ENCODE measurements at places on chromosomes 16 and 17.

GRCh38 chr17:72931163-72931562 is 161.3 kb downstream of the SLC39A11 start:
- no peak for DNase-seq

DNA sequence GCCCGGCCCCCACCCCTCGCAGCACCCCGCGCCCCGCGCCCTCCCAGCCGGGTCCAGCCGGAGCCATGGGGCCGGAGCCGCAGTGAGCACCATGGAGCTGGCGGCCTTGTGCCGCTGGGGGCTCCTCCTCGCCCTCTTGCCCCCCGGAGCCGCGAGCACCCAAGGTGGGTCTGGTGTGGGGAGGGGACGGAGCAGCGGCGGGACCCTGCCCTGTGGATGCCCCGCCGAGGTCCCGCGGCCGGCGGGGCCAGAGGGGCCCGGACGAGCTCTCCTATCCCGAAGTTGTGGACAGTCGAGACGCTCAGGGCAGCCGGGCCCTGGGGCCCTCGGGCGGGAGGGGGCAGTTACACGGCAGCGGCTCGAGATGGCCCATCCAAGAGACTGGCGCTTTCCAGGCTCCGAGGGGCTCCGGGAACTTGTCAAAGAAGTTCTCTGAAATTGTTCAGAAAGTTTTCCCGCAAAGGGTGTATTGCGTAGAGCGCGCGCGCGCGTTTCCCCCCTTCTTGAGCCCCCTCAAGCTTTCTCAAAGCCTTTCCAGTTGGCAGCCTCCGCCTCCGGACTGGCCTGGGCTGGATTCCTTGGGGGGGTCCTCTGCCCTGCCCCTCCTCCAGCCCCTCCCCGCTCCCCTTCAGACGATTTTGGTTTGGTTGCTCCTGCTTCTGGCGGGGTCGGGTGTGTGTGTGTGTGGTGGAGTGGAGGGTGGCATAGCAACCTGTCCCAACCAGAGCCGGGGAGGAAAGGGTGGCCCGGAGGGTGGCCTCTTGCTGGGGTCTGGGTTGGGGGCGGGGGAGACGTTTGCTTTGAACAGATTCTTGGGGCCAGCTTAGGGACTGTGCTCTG is 504 bp downstream of the ERBB2 start:
- DNase-seq, result peak; percentile 22

- DNase-seq, result no peak
Measured at GRCh38 chr17:30249460-30249859, 14.0 kb upstream of the SLC6A4 start.

GRCh38 chr16:54336631-54337204 is 50.1 kb upstream of the IRX3 start:
- no peak for DNase-seq

DNA sequence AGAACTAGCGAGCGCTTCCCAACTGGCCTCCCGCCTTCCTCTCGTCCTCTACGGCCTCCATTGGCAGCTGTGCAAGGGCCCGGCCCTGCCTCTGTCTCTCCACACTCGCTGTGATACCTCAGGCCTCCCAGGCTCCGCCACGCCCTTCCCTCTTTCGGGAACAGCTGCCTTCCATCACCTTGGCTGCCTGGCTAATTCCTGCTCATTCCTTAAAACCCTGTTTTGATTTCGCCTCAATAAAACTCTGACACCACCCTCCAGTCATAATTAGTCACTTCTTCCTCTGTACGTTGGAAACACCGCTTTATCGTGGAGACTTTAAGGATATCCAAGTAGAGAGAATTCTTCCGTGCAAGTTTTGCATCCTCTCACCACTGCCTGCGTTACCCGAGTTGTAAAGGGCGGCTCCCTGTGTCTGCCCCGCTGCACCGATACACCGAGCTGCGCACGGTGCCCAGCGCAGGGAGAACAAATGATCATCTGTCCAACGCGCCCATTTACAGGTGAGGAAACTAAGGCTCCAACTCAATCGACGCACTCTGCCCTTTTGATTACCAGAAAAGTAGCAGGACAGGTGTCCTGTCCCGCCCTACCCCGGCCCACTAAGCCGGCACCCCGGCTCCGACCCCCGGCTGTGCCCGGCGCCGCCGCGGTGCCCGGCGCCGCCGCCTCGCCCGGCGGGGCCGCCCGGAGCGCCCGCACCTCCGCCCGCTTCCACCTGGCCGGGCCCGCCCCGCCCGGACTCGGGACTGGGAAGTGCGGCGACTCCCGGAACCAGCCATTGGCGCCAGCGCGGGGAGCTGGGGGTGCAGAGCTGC is 139.7 kb downstream of the SEC14L1 start:
- no peak for DNase-seq

GRCh38 chr16:24524855-24525677 is 14.3 kb upstream of the RBBP6 start:
- DNase-seq, result peak; percentile 42

GRCh38 chr16:21083729-21084268 is 66.8 kb downstream of the DNAH3 start:
- DNase-seq, result peak; percentile 66

DNA sequence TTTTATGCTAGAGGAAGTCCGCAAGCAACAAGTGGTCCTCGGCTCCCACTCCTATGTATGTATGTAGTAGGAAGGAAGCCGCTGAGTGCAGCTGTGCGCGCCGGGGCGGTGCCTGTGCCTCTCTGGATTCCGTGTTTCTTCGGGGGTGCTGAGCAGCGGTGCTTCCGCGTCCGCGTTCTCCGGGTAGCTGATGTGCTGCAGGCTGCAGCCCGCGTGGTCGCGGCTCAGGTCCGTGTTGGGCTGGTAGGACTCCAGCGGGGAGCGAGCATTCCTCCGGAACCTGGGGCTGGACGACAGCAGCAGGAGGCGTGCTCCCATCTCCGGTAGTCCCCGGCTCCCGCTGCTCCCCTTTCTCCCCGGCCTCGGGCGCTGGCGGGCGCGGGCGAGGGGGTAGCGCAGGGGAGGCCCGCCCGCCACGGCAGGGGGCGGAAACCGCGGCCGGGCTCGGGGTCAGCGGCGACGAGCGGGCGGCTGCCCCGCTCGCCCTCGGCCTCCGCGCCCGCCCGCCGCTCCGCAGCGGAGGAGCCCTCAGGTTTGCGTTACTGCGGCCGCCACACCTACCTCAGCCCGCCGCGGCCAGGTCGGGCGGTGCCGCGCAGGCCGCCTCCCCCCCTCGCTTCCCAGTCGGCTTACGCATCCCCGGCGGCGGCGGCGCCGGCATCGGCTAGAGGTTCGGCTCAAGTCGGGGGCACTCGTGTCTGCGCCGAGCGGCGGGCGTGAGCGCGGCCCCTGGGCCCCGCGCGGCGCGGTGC is 487 bp downstream of the C17orf67 start:
- peak; percentile 58 for DNase-seq

DNA sequence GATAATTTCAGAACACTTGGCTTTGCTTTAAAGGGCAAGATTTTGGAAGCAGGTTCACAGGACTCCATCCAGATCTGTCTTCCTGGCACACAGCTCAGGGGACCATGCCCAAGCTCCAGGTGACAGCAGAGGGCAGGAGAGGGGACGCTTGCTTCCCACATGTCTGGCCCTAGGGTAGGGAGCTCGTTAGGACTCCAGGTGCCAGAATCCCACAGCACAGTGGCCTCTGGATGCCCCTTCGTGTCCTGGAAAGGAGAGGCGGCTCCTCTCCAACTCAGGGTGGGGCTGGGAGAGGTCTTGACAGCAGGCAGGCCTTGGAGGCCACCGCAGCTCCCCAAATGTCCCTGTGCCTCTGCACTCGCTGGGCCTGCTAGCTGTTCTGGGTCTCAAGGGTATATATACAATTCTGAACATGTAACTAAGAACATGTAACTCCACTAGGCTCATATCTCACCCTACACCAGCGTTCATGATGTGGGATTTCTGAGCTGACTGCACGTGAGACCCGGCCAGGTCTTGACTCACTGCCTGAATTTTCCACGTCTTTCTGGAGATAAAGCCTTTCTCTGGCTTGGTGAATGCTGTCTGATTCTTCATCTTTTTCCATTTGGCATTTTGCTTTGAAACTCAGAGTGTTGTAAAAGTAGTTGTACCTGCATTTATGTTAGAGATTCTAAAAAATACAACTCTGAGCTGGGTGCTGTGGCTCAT is 52.8 kb downstream of the MARCHF10 start:
- no peak for DNase-seq

DNA sequence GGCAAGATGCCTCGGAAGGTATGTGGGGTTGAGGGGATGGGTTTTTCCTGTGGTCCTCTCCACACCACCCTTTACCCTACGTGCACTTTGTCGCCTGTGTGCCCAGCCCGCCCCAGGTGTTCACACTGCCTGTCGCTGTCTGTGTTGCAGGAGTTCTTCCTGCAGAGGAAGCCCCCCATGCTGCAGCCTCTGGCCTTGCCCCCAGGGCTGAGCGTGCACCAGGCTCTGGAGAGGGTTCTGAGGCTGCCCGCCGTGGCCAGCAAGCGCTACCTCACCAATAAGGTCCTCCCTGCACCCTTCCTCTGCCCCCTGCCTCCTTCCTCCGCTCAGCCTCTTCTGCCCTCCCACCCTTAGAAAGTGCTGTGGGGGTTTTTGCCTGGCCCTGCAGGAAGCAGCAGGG is 15.2 kb downstream of the PFAS start:
- DNase-seq, result no peak

- no peak for DNase-seq
Measured at GRCh38 chr17:21278450-21279197, 5.9 kb upstream of the MAP2K3 start.

GRCh38 chr16:1766231-1766630 is 5.1 kb downstream of the NME3 start:
- DNase-seq, result no peak

- no peak for DNase-seq
Measured at GRCh38 chr16:22126037-22126558, 33.8 kb downstream of the VWA3A start.

GRCh38 chr17:37483311-37484039 is 6.2 kb upstream of the DUSP14 start:
- DNase-seq, result peak; percentile 96

GRCh38 chr16:54148974-54149373 is 137.6 kb downstream of the IRX3 start:
- DNase-seq, result no peak

Measured in choroid plexus epithelial cell (primary cell).